ENCODE measurements at places on chromosomes 12 and 14.

GRCh38 chr14:78048120-78048519, 122.1 kb upstream of the NRXN3 start:
- DNase-seq, result no peak

DNA sequence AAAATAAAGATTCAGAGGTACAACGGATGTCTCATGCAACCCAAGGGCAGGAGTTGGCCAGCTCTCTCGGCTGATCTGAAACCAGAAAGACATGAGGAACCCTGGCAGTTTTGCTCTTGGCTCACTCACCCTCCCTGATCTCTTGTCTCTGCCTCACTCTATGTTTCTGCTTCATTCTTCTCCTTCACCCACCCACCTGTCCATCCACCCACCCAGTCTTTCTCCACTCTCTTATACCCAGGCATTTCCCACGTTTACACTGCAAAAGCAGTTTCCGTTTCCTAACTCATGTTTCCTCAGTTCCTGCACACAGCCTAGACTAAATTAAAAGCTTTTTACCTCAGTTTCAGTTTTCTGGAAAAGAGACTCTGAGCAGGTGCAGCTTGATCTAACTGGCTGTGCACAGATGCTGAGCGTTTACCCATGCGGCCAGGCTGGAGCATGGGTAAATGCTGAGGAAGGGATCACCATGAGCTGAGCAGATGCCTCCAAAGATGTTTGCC, 157.6 kb downstream of the PRKCH start:
- no peak for DNase-seq

DNA sequence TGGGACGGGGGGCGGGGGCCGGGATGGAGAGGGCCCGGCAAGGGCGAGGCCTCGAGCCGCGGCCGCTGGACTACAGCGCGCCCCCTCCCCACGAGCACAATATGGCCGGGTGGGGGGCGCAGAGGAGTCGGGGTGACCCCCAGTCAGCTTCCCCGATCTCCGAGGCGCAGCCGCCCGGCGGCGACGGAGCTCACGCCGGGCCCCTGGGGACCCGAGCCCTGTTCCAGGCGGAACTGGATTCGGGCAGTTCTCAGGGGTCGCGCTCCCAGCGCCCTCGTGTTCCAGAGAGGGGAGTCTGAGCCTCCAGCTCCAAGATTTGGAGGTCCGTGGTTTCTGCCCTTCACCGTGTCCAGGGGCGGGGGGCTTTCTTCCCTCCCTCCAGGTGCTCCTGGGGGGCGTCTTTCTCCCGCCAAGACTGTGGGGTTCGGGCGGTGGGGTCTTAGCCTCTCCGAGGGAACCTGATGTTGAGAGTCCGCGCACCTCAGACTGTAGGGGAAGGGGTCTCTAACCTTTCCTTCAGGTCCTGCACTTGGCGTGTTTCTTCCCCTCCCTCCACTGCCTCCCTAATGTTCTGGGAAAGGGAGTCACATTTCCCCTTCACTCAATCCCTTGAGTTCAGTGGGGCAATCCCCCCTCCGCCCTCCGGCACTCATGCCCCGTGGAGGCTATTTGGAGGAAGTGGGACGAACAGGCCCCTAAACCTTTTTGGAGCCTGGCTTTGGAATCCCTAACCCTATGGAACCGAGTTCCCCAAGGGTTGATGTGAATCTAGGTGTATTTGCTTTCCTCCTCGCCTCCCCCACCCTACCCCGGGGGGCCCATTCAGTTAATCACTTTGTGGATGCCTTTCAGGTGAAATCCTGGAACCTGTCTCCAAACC, 584 bp downstream of the ACVR1B start:
- no peak for DNase-seq

GRCh38 chr12:71216725-71217579, 59.2 kb upstream of the TSPAN8 start:
- DNase-seq, result peak; percentile 12

DNA sequence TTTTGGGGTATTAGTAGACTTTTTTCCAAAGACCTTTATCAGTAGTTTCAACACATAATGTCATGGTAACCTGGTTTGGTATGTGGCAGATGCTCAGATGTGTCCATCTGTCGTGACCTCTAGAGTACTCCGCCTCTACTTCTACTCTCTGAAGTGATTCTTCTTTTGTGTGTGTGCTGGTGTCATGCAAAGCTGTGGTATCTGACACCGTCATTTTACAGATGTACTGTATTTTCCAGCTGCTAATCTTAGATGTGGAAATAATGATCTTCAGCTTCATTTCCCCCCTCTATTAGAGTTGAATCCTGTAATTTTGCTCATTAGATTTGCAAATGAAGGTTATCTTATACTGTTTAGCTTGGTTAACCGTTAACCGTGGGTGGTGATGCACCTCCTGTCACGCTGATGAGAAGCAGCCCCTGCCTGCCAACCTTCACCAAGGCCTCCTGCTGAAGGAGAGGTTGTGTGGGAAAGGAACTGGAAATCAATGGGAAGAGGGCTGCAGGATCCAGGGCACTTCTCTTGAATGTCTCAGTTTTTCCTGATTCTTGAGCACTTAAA, 222.4 kb upstream of the AMIGO2 start:
- DNase-seq, result no peak

DNA sequence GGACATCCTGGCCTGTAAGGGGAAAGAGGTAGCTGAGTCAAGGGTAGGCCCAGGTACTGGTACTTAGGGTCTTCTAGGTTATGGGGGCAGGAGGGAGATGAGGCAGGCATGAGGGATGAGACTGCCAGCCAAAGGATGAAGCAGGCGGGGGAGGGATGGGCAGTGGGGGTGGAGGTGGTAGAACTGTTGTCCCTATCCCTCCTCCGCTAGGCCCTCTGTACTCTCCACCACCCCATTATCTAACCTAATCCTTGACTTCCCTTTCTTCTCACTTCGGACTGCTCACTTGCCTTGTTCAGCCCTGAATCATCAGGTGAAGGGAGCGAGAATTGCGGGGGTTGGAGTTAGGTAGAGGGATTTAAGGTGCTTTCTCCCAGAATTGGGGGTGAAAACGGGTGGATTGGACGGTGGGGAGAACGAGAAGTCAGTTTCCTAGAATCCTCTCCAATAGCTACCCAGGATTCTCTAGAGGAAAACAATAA, 562 bp downstream of the PAN2 start:
- no peak for DNase-seq
